Stimulated activated CD8-positive, alpha-beta memory T cell treated with anti-CD3 and anti-CD28 coated beads, Interleukin-2, amount 100 ng/mL, for 1 hour (primary cell): ENCODE measurements at places on chromosomes 7 and 10.
A peak's percentile ranks its signal among the peaks of the same experiment; 100 is the strongest.

DNA sequence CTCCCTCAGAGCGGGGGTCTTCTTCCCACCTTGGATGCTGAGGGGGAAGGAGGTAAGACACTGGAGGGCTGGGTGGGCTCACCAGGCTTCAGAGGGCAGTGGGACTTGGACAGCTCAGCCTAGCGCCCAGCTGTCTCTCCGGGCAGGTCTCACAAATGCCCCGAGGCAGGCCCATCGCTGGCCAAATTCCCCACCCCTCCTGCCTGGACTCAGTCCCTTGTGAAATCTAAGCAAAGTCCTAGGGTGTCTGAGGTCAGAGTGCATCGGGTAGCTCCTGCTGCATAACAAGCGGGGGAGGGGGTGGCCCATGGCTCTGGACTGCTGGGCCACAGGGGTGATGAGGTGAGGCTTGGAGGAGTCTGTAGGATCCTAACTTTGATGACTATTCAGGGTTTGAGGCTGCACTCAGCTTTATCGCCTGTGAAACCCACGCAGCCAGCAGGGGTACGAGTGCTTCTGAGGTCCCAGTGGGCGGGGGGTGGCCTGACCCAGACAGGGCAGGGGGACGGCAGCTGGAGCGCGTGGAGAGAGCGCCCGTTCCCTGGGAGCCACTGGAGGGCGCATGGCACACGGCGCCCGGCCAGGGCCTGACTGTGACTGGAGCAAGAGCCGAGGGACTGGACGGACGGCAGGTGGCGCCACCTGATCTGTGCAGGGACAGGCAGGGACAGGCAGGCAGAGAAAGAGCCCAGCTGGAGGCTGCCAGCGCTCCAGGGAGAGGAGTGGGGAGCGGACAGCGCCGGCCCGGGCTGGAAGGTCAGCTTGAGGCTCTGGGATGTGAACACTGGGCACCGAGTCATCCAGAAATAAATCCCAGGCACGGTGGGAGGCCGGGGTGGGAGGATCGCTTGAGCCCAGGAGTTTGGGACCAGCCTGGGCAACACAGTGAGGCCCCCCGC lies 10.0 kb downstream of the CYP2W1 start:
- peak; percentile 90 for DNase-seq

GRCh38 chr10:561721-562120 lies 127.7 kb downstream of the DIP2C start:
- DNase-seq: no peak

- DNase-seq: no peak
Observed at GRCh38 chr7:74657692-74658177, at the start of gene GTF2I. Gene GTF2I (plus strand): TSS chr7:74657718. CDS start chr7:74689129, 31,411 bp downstream.

- no peak for DNase-seq
Observed at GRCh38 chr10:68560943-68561864, 1.1 kb downstream of the TET1 start.
